ENCODE measurements at places on chromosomes 2 and 18.

- DNase-seq: no peak
Observed at GRCh38 chr2:5339473-5339872, 352.7 kb upstream of the SOX11 start.

- no peak for DNase-seq
Observed at GRCh38 chr2:112669667-112670066, 23.9 kb downstream of the SLC20A1 start.

- DNase-seq: no peak
Observed at GRCh38 chr2:68341583-68341982, 21.8 kb upstream of the CNRIP1 start.

DNA sequence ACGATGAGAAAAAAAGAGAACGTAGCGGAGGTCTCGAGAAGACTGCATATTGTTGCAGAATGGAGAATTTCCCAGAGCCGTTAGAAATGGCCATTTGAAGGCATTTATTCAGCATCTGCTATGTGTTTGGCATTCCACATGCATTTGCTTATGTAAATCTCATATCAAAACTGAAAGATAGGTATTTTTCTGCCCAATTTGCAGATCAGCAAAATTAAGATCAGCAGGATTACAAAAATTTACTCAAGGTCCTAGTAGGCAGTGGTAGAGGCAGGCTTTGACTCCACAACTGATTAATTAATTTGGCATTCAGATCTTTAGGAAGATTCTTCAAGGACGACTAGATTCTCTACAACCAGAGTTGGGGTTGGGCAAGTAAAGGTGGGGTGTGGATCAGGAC, 1.8 kb upstream of the E2F6 start:
- DNase-seq: no peak

- DNase-seq: no peak
Observed at GRCh38 chr2:235770909-235771820, 277.3 kb downstream of the AGAP1 start.

DNA sequence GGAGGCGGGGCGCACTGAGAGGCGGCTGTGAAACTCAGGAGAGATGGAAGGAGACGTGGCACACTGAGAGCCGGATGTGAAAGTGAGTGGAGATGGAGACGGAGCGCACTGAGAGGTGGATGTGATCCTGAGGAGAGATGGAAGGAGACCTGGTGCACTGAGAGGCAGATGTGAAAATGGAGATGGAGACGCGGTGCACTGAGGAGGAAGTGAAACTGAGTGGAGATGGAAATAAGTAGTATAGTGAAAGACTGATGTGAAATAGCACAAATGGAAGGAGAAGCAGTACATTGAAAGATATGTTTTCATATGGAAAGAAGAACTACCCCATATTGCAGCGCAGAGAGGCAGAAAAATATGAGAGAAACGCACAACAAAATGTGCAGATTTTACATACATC, 281.6 kb upstream of the RGPD4 start:
- DNase-seq: no peak

DNA sequence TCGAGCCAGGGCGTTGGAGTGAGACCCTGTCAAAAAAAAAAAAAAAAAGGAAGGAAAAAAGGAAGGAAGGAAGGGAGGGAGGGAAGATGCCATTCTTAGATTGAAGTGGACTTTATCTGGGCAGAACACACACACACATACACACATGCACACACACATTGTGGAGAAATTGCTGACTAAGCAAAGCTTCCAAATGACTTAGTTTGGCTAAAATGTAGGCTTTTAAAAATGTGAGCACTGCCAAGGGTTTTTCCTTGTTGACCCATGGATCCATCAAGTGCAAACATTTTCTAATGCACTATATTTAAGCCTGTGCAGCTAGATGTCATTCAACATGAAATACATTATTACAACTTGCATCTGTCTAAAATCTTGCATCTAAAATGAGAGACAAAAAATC, 564 bp upstream of the TTR start:
- no peak for DNase-seq

DNA sequence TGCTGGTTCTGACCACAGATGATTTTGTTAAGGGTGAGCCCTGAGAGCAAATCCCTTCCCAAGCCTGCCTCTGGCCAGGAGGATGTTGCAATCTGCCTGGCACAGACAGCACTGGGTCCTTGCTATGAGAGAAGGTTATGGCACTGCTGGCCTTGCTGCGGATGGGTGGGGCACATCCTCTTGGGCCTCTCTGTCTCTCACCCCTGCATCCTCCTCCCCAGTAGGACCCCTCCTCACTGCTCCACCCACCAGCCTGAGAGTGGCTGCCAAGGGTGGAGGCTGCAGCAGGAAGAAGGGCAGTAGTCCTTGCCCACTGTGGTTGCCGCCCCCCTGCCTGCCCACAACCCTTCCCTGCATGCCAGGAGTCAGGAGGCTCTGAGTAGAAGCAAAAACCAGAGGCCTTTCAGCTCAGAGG, 180.9 kb downstream of the ZBTB7C start:
- no peak for DNase-seq

GRCh38 chr2:134842930-134843490, 4.6 kb downstream of the ACMSD start:
- DNase-seq: no peak

- DNase-seq: no peak
Observed at GRCh38 chr2:102114290-102114721, 28.2 kb upstream of the IL1R1 start.

- DNase-seq: no peak
Observed at GRCh38 chr2:198968545-198968944, 489.2 kb downstream of the SATB2 start.

DNA sequence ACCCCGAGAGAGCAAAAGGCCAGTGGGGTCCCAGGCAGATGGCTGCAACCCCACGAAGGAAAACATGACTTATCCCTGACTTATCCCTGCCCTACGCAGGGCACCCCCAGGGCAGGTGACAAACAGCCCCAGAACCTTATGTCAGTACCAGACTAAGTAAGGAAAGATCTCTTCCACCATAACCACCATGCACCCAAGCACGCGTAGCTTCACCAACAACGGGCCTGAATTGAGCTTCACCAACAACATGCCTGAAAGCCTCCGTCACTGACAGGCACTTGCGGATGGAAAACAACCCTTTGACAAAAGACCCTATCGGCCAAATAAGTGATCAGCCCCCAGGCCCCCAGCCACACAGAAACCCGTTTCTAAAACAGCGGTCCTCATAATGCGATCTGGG, 34.1 kb downstream of the HDAC4 start:
- DNase-seq: no peak

DNA sequence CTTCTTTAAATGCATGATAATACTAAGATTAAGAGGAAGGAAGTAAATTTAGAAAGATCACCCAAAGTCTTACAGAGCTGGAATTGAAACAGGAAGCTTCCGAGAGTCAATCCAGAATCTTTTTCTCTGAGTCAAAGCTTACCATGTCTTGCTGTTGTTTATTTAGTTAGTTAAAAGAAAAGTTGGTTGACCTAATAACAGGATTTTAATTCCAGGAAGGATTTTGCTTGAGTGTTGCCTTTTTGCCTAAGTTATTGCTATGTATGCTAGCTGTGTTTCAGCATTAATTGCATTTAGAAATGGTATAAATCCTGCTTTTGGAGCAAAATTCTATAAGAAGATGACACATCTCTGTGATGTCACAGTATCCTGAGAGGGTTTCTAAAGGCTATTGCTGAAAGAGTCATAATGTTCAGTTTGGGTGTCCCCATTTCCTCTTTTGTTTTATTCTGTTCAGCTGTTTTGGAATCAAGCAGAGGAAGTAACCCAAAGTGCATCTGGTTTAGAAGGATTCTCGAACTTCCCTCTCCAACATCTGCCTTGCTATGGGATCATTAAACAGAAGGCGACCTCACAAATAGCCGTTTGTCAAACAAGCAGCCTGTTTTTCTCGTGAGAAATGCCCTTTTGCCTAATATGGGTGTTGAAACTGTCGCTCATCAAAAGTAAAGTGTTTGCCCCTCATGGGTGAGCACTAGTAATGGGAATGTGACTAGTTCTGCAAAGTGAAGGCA, 271.5 kb upstream of the MMADHC start:
- DNase-seq: no peak

DNA sequence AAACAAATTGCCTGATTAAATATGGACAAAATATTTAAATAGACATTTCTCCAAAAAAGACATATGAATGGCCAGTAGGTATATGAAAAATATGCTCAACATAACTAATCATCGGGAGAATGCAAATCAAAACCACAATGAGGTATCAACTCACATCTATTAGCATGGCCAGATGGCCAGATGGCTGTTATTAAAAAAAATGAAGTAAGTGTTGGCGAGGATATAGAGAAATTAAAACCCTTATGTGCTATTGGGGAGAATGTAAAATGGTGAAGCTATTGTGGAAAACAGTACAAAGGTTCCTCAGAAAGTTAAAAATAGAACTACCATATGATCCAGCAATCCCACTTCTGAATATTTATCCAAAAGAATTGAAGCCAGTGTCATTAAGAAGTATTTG, 272.3 kb upstream of the ZNF804A start:
- no peak for DNase-seq

GRCh38 chr2:224155896-224156295, 116.8 kb upstream of the SERPINE2 start:
- no peak for DNase-seq

GRCh38 chr2:187922846-187923245, 368.6 kb upstream of the TFPI start:
- DNase-seq: no peak

DNA sequence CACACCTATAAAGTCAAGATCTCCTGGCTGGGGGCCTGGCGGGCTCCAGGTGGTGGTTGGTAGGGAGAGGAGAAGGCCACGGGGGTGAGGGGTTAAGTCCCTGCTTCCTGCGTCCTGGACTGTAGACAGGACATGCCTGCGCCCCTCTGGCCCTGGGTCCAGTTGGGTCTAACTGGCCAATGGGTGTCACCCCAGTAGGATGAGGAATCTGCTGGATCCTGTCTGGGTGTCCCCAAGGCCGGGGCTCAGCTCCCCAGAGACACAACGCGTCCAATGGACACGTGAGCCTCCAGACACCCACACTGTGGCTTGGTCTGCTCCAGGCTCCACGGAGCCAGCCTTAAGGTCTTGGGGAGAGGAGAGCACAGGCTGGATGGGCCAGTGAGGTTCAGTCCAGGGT, 19.6 kb downstream of the AQP12A start:
- no peak for DNase-seq

DNA sequence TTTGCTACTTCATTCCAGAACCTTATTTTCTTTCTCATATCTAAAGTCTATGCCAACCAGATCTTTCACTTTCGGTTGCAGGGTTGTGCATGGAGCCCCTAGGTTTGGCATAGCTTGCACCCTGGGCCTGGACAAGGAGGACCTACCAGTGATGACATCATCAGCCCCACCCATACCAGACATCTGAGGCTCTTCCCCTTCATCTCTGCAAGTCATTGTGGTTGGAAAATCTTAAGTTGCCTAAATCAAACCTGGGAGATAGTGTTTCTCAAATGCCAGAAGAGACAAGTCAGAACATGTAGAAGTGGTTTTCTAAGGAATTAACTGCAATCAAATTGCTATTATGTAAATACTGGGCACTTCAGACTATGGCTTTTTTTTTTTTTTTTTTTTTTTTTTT, 363.3 kb downstream of the ZNF516 start:
- no peak for DNase-seq

DNA sequence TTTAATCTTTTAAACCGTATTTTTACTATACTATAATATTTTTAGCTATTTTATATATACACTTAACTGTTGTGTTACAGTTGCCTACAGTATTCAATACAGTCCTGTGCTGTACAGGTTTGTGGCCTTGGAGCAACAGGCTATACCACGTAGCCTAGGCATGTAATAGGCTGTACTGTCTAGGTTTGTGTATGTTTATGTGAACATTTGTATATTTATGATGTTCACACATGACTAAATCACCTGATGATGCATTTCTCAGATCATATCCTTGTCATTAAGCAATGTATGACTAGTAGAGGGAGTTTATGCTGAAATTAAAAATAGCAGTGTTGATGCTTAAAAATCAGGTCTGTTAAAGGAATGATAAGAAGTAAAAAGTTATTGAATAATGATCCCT, 92.3 kb upstream of the RANBP2 start:
- DNase-seq: no peak

DNA sequence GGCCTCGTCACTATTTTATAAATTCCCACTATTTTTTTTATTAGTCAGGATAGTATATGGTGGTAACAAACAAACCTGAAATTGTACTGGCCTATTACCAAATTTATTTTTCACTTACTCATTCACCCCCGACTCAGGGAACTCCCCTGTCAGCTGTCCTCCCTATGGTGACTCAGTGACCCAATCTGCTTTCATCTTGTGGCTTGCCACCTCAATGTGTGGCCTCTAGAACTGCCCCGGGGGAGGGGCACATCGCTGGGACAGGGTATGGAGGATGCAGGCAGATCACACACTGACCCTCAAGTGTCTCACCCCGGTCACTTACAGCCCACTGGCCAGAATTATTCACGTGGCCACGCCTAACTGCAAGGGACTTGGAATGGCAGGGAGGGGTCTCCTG, 71.6 kb downstream of the ACTR2 start:
- no peak for DNase-seq

DNA sequence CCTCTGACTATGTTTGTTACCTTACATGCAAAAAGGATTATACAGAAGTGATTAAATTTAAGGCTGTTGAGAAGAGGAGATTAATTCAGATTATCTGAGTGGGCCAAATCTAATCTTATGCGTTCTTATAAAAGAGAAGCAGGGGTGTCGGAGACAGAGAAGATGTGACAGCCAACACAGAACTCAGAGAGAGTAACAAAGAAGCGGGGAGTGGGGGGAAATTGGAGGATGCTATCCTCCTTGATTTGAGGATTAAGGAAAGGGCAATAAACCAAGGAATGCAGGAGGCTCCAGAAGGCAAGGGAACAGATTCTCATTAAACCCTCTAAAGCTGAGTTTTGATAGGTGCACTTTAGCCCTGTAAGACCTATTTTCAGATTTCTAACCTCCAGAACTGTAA, 291.3 kb upstream of the REG3G start:
- DNase-seq: no peak

DNA sequence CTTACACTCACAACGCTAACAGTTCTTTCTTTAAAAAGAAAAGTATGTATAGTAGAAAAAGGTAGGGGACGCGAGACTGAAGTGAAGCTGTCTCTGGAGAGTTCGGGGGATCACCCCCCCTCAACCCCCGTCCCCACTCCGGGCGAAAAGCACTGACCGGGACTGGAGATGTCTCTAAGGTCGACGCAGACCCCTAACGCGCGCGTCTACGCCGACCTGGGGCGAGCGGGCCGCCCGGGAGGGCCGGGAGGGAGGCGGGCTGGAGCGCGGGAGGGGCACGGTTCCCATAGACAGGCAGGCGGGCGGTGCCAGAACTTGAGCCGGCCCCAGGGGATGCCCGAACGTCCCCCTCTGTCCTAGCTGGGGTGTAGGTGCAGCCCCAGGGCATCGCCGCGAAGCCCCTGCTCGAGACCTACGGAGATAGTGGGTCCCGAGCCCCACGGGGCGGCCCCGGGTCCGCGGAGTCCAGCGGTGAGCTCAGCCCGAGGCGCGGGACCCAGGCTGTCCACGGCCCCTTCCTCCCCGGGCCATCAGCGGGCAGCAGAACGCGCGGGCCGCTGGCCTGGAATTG, 82.2 kb downstream of the CHRNA1 start:
- no peak for DNase-seq

- no peak for DNase-seq
Observed at GRCh38 chr2:62972601-62973000, 78.0 kb upstream of the OTX1 start.

GRCh38 chr2:58569475-58570185, 328.5 kb upstream of the FANCL start:
- DNase-seq: no peak
